ENCODE measurements at places on chromosomes 11 and 22.

DNA sequence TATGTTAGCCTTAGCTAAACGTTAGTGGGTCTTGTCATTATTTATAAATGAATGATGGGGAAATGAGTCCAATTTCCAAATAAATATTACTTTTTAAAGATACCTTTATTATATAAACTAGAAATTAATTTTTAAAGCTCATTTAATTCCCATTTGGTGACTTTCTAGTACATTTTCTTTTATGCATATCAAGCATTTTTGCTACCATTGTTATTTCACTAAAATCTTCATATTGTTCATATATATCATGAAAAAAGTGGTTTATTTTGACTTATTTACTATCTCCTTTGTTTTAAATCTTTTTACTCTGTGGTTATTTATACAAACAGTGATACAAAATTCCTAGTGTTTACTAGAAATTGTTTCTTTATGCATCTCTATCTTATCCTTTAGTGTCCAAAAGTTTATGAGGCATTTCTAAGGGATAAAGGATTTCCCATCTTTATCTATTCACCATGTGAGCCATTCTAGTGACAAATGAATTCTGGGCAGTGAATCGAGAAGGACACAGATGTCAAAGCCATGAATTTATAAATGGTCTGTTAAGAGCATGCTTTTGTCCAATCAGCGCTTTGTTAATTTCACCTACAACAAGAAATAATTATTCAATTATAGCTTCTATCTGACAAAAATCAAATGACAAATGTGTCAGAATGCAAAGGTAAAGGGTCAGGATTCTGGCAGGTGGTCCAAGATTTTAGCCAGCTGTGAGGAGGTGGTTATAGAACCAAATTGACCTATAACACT lies 70.6 kb downstream of the PRMT3 start:
- DNase-seq, result no peak

DNA sequence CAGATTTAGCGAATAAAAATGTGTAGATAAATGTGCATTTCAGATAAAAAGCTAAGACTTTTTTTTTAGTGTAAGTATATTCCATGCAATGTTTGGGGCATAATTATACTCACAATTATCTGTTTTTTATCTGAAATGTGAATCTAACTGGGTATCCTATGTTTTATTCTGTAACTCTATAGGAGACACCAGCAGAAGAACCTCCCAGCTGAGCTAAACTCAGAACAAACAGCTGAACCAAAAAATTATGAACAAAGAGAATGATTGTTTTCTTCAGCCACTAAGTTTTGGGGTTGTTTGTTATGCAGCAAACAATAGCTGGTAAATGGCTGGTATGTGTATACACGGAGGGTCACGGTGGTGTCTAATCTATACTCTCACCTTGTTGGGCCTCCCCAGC lies 42.9 kb downstream of the FBXO7 start:
- DNase-seq, result no peak

DNA sequence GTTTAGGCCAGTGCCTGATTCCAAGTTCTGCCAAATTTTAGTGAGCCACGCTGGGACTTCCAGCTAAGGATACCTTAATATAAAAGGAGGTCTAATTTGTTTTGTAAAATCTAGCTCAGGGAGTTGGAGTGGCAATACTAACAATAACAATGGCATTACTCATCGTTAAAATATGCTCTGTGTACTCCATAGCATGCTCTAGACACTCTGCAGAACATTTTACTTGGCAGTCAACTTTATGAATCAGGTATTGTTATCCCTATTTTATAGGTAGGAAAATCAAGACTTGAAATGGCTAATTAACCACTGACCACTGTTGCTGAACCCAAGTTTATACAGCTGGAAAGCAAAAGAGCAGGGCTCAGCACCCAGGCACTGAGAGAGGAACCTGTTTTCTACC lies 485.0 kb upstream of the KIRREL3 start:
- no peak for DNase-seq

DNA sequence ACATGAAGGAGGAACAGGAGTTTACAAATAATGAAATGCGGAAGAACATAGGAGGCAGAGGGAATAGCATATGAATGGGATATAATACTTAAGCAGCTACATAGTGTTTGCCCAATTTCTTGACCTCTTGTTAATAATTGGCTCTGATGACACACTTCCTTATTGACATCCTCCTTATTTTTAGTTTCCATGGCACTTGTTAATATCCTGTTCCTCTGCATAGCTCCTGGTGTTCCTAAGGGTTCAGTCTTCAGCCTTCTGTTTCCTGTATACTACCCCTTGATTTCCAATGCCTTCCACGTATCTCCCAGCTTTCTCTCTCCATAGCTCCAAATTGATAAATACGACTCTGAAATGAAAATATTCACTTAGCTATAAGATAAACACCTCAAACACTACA lies 663.8 kb upstream of the API5 start:
- no peak for DNase-seq

DNA sequence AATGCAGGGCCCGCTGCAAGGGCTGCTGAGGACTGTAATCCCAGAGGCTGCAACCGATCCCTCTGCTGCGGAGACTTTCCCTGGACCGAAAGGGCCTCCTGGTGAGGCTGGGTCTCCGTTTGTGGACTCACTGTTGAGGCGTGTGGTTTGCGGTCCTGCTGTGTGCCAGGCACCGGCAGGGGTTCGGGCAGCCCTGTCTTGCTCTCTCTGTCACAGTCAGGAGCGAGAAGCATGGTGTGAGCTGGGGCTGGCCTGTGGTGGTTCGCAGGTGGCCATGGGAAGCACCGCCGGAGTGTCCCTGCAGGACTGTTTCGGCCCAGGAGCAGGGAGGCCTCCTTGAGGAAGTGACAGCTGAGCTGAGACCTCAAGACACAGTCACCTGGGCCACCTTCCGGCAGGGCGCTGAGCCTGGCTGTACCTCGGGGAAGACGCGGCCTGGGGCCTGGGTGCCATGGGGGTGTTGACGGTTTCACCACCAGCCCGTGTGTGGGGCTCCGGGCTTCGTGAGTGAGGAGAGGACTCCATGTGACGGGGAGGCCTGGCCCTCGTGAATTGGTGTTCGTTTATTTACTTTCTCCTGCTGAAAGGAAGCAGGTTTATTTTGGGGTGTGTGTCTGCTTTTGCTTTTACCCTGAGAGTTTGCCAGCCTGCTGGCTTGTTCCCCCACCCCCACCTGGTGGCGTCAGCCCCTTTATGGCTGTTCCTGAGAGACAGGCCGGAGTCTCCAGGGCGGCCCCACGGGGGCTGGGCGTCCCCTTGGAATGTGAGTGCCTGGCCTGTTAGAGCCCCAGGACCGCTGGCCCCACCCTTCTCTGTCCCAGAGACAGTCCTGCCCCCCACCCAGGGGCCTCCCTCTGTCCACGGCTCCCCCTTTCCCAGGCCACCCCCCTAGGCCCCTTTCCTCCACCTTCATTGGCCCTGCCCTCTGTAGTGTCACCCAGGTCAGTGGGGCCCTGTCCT lies 122.5 kb downstream of the KCNQ1OT1 start:
- no peak for DNase-seq

DNA sequence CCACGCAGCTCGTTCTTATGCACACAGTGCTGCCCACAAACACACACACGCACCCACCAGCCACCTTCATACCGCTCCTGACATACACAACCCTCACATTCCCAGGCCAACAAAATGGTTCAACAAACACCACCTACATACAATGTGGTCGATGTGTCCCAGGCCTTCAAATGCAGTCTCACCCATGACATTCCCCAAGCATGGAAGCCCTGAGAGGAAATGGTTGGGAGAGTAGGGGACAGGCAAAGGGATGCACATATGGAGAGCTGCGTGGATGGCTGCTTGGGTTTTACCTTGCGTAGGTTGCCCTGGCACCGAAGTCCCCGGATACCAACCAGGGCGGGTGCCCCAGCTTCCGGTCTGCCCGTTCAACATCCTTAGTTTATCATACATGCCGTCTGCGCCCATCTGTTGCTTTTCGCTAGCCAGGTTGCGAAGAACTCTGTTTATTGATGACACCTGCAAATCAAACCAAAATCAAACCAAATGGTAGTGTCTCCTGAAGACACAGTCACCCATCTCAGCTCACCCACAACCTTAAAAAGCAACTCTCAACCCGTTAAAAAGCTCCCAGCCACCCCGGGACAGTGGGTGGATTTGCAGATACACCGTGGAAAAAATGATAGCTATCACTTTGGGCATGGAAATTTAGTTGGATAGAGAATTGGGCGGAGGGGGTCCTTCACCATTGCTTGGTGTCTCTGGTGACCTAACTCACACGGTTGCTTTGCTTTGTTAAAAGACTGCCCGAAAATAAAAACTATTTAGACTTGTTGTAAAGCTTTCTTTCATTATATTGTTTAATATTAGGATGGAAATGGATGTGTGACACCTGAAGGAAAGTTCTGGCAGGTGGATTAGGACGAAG lies 10.5 kb downstream of the PAX6 start:
- DNase-seq, result no peak

- no peak for DNase-seq
These were observed 11.1 kb downstream of the POLR3H start for GRCh38 chr22:41532908-41533825.

All from D721Med (cell line).